ENCODE measurements at places on chromosomes 11 and 22. TPM values are rescaled to one million over a fixed set of nuclear protein-coding genes. Genes with fewer than 3 reads are reported as not detected.

GRCh38 chr11:115450519-115450918 lies 53.7 kb downstream of the CADM1 start:
- H3K4me3 ChIP-seq, result no peak overlapping the region
- no peak overlapping the region for H3K27ac ChIP-seq
- no peaks in the 10 kb centered on the region for H3K27me3 ChIP-seq
- peaks cover 3% of the 10 kb centered on the region for H3K36me3 ChIP-seq

DNA sequence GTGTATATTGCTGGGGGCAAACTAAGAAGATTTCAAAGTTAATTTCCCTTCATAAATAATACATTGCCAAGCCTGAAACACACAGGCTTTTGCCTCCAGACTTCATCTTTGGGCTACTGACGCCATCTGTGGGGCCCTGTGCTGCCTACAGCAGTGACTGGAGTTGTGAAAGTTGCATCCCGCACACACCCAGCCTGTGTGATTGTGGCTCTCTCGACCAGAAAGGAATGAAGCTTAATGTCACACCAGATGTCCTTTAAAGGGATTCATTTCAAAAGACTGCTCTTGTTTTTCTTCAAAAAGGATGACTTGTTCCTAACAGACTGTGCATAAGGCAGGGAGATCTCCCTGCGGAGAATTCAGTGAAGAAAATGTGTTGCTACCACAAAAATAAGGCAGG lies 210.5 kb downstream of the FAM181B start:
- peaks cover 2% of the 10 kb centered on the region for H3K27me3 ChIP-seq
- H3K36me3 ChIP-seq, result no peaks in the 10 kb centered on the region
- no peak for DNase-seq
- H3K4me3 ChIP-seq, result no peak overlapping the region

Gene RAG1
- total RNA-seq, result 0.37 TPM

- no peak for DNase-seq
- peaks cover 40% of the 10 kb centered on the region for H3K36me3 ChIP-seq
- no peak overlapping the region for H3K4me3 ChIP-seq
- peaks cover 24% of the 10 kb centered on the region for H3K4me1 ChIP-seq
- no peak overlapping the region for H3K27ac ChIP-seq
Measured at GRCh38 chr11:130125638-130126037, 33.9 kb upstream of the ST14 start.

DNA sequence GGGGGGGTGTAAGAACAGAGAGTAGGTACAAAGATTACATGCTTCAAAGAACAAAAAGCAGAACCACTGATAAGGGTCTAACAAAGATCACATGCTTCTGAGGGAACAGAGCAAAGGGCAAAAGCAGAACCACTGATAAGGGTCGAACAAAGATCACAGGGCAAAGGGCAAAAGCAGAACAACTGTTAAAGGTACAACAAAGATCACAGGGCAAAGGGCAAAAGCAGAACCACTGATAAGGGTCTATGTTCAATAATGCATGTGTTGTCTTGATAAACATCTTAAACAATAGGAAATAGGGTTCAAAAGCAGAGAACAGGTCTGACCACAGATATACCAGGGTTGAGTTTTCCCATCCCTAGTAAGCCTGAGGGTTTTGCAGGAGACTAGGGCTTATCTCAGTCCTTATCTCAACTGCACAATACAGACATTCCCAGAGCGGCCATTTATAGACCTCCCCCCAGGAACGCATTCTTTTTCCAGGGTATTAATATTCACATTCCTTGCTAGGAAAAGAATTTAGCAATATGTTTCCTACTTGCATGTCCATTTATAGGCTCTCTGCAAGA lies 81.9 kb upstream of the PGR start:
- H3K4me1 ChIP-seq, result no peaks in the 10 kb centered on the region
- H3K4me3 ChIP-seq, result no peak overlapping the region
- no peaks in the 10 kb centered on the region for H3K27me3 ChIP-seq
- no peak for DNase-seq
- no peaks in the 10 kb centered on the region for H3K36me3 ChIP-seq

- H3K27me3 ChIP-seq, result peaks cover 5% of the 10 kb centered on the region
- no peak for DNase-seq
- H3K36me3 ChIP-seq, result no peaks in the 10 kb centered on the region
- no peak overlapping the region for H3K4me3 ChIP-seq
Measured at GRCh38 chr11:121964591-121964990, 151.4 kb downstream of the BLID start.

DNA sequence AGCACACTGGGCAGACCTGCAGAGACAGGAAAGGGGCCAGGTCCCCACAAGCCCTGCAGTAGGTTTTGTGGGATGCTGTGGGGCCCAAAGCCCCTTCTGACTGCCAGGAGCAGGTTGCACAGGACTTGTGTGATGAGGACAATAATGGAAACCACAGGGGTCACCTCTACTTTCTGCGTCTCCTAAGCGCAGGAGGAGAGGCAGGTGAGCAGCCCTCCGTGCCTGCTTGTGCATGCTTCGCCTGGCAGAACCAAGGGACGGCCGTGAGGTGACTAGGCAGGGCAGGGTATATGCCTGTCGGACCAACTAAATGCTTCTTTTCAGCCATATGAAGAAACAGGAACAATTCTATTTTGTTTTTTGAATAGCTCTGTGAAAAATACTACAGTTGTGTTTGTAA lies 77.9 kb upstream of the PITPNB start:
- no peak overlapping the region for H3K4me3 ChIP-seq
- H3K4me1 ChIP-seq, result no peaks in the 10 kb centered on the region
- H3K36me3 ChIP-seq, result no peaks in the 10 kb centered on the region
- no peaks in the 10 kb centered on the region for H3K27me3 ChIP-seq

DNA sequence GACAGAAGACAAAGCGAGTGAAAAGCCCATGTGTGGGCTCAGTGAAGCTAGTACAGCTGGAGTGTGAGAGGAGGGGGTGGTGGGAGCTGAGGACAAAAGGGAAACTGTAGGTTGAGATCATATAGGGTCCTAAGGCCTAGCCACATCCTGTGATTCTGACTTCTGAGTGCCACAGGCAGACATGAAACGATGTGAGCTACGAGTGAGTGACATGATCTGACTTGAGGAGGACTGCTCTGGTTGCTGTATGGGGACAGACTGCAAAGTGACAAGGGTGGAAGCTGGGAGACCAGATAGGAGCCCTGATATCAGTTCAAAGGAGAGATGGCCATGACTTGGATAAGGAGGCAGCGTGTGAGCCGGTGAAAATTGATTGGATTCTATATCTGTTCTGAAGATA lies 85.4 kb downstream of the MICAL2 start:
- peak; percentile 68 for DNase-seq
- H3K4me1 ChIP-seq, result peaks cover 81% of the 10 kb centered on the region

All from activated CD4-positive, alpha-beta T cell treated with anti-CD3 and anti-CD28 coated beads for 36 hours (primary cell).